ENCODE measurements at places on chromosomes 13 and 19.

DNA sequence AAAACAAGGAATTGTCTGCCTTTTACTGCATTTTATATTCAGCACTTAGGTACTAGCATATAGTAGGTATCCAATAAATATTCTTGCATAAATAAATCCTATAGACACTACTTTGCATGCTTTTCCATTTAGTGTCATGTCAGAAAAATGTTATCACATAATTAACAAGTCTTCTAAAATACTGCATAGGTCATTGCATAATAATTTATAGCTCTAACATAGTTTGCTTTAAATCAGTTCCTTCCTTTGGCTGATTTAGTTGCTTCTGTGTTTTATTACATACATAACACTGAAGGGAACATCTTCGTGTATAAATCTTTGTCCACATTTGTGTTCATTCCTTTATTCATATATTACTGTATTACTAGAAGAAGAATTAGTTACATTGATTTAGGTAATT, 36.2 kb downstream of the WASF3 start:
- DNase-seq, result no peak

DNA sequence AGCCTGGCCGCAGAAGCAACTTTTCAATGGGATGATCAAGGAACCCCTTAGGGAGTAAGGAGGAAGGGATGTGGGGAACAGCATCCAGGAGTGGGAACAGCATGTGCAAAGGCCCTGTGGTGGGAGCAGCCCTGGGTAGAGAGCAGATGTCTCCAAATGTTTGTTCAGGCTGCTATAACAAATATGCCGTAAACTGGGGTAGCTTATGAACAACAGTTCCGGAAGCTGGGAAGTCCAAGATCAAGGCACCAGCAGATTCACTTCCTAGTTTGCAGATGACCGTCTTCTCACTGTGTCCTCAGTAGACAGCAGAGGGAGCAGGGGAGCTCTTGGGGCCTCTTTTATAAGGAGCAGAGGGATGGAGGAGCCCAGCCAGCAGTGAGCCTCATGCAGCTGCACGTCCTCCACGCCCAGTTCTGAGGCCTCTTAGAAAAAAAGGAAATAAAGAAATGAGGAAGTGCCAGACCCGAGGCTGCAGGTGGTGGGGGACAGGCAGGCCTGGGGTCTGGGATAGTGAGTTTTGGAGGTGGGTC, 4.2 kb upstream of the LRRC25 start:
- DNase-seq, result no peak

- DNase-seq, result no peak
Observed at GRCh38 chr13:42617221-42617620, 43.3 kb downstream of the TNFSF11 start.

DNA sequence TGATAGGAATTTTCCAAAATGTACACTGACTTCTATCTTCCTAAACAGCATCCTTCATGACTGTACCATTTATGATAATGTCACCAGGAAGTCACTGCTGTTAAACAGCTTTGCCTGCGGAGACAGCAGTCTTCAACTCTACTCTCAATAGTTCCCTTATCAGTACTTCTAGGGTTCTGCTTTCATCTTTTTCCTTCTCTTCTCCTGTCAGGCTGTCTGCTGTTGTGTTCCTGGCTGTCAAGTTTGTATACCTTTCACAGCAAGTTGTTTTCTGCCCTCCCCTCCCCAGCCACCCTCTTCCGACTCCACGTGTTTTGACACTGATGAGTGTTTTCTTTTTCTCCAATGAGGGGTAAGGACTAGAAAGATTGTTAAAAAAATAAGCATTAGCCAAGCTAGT, 2.2 kb downstream of the UPF3A start:
- DNase-seq, result no peak

DNA sequence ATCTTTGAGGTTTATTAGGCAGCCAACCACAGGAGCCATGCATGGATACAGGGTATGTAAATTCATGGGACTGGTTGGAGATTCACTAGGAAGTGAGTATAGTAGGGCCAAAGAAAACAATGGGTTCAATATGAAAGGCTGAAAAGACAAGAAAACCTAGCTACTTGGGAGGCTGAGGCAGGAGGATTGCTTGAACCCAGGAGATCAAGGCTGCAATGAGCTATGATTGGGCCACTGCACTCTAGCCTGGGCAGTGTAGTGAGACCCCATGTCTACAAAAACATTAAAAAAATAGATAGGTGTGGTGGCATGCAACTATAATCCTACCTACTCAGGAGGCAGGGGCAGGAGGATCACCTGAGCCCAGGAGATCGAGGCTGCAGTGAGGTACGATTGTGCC, 10.3 kb upstream of the SLC1A5 start:
- DNase-seq, result no peak

- no peak for DNase-seq
Observed at GRCh38 chr19:40831502-40832430, 18.5 kb downstream of the CYP2A6 start.
